ENCODE measurements at places on chromosomes 1 and 21.
A peak's percentile ranks its signal among the peaks of the same experiment; 100 is the strongest.

DNA sequence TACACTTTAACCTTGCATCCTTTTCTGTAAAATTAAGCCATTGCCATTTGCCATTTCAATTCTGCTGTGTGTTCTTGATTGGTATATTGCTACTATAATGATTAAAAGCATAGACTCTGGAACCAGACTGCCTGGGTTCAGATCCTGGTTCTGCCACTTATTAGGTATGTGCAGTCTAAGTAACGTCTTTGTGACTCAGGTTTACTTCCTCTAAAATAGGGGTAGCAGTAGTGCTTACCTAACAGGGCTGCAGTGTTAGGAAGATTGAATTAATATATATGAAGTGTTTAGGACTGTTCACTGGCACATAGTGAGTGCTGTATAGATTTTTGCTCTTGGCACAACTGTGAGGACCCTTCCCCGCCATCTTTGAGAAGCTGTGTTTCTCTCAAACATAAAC is 4.4 kb downstream of the CDC42 start:
- no peak for DNase-seq

GRCh38 chr1:153422450-153423068 is 6.2 kb downstream of the S100A7A start:
- DNase-seq, result peak; percentile 37

GRCh38 chr21:46607636-46608035 is 2.8 kb upstream of the S100B start:
- DNase-seq, result no peak

- no peak for DNase-seq
These were observed 1.9 kb upstream of the OR13G1 start for GRCh38 chr1:247681288-247681897.

DNA sequence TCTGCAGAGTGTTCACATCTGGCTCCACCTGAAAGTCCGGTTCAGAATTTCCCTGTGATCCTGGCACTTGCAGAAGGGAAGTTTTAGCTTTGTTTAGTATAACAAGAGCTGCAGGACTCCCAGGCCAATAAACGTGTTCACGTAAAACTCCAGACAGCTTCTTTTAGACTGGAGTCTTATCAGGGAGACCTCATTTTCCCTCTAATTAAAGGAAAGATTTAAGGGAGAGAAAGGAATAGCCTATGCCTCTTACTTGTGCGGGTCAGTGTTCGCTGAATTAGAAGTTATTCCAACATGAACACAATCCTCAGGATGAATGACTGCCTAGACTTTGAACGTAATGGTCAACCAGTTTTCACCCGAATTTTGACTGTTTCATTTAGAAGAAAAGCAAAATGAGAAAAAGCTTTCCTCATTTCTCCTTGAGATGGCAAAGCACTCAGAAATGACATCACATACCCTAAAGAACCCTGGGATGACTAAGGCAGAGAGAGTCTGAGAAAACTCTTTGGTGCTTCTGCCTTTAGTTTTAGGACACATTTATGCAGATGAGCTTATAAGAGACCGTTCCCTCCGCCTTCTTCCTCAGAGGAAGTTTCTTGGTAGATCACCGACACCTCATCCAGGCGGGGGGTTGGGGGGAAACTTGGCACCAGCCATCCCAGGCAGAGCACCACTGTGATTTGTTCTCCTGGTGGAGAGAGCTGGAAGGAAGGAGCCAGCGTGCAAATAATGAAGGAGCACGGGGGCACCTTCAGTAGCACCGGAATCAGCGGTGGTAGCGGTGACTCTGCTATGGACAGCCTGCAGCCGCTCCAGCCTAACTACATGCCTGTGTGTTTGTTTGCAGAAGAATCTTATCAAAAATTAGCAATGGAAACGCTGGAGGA is 202.1 kb upstream of the SGIP1 start:
- DNase-seq, result peak; percentile 35

DNA sequence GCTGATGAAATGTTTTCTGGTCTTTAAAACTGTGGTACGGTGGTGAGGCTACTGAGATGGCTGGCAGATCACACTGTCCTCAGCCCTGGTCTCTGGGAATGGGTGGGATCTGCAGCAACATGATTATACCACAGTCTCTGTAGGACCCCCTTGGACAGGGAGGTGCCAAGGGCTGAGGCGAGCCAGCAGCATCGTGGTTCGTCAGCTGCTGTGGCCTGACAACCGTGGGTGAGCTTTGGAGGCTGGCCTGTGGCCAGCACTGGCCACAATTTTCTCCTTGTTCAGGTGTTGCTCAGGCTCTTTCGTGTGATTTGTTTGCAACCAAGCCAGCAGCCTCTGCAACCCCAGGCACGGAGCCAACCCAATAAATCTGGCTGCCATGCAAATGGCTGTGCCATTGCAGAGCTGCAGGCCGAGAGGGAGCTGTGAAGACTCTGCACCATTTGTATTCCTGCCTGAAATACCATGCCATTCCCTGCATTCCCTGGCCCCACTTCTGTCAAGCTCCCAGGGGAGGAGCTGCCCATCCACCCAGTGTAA is 70.9 kb downstream of the PCP4 start:
- DNase-seq, result no peak

DNA sequence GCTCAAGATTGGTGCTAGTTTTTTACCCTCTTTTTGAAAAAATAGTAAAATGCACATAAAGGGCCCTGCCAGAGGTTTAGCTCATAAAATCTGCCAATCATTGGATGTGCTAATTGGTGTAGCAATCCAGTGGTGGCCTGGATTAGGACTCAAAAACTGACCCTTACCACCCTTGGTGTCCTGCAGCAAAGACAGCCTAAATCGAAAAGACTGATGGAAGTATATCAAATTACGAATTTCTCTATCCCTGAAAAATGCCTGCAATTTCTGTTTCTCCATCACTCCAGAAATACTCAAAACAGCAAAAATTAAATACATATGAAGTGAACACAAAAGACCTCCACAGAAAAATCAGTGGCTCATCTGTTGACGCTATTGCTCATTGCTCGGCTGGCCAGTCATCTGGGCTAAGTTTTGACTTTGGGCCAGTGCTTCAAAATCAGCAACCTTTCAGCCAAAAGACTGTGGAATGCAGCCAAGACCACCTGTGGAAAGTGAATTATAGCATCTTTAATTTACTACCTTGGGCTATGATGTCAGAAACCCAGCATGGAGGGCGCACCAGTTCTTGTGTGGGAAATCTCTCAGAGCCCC is 30.0 kb downstream of the WLS start:
- no peak for DNase-seq

DNA sequence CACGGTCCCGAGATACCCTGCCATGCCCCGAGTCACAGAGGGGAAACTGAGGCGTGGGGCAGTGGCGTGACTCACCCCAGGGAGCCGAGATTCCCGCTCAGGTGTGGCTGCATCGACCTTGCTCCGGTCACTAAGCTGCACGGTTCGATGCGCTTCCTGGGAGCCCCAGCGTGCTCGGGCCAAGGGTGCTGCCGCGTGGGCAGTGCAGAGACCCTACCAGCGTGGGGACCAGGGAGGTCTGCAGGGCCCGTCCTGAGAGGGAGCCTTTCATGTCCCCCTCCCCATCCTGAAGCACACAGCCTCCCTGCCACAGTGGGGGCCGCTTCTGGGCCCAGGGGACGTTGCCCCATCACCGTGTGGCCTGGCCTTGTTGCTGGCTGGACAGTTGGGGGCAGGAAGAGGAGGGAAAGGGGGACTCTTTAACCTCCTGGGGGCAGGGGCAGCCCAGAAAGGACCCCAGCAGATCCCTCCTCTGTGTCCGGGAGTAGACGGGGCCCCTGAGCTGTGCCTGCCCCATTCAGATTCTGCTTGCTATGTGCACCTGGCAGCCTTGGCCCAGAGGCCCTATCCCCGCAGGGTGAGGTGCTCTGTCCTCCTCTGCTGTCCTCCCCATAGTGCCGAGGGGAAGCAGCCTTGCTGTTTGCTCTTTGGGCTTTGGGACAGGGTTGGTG is 52.3 kb downstream of the COL18A1 start:
- no peak for DNase-seq

DNA sequence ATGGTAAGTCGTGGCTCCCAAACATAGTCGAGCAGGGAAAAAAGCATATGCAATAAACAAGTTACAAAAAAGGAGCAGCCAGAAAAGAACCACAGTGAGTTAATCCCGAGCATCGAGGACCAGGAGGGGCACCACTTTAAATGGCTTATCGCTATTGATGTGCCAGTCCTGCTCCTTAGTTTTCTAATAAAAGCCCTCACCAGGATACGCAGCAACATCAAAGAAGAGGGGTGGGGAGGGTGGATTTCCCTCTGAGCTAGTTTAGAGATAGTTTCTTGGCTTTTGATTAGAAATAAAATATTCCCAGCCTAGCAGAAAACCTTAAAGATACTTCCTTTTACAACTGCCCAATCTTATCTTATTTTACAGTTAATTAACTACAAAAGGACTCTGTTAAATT is 170.4 kb downstream of the GABPA start:
- DNase-seq, result no peak

GRCh38 chr1:196877964-196878363 is 9.9 kb upstream of the CFHR4 start:
- DNase-seq, result peak; percentile 17

GRCh38 chr1:14367451-14367850 is 231.0 kb upstream of the KAZN start:
- no peak for DNase-seq

GRCh38 chr1:185663771-185664296 is 70.4 kb upstream of the HMCN1 start:
- no peak for DNase-seq

- no peak for DNase-seq
These were observed 22.8 kb upstream of the OLFM3 start for GRCh38 chr1:102019530-102019929.

GRCh38 chr1:223202376-223203033 is 59.5 kb upstream of the TLR5 start:
- no peak for DNase-seq

DNA sequence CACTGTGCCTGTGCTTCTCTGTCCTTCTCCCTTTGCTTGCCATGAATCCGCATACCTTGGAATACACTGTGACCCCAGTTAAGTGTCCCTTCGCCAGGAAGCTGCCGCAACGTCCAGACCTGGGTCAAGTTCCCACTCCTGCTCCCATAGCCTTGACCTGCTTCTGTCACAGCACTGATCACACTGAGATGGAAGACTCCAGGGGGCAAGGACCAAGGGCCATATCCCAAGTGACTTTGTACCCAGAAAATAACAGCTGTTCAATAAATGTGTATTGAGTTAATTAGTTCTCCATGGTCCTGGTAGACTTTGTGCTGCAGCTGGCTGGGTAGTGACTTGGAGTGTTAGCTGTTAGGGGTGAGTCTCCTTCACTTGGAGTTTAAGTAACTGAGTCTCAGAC is 25.8 kb downstream of the SLC5A9 start:
- DNase-seq, result no peak

- no peak for DNase-seq
These were observed 17.5 kb upstream of the COL18A1 start for GRCh38 chr21:45387506-45387905.

DNA sequence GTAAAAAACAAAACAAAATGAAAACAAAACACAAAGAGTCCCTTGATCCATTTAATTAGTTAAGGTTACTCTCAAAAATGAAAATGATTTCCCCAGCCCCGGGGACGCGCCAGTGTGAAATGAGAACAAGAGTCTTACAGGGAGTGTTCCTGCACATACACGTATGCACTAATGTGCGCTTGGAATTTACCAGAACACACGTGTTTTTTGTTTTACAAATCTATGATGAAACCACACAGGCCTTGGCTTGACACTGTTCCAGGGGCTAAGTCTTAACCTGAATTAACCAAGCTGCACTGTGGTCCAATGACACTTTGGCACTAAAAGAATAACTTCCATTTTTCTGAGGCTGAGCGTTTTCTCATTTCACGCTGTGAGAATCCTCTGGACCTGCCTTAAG is 63.7 kb downstream of the SLC45A1 start:
- DNase-seq, result no peak

- no peak for DNase-seq
These were observed 38.0 kb upstream of the RGS5 start for GRCh38 chr1:163240705-163241104.

DNA sequence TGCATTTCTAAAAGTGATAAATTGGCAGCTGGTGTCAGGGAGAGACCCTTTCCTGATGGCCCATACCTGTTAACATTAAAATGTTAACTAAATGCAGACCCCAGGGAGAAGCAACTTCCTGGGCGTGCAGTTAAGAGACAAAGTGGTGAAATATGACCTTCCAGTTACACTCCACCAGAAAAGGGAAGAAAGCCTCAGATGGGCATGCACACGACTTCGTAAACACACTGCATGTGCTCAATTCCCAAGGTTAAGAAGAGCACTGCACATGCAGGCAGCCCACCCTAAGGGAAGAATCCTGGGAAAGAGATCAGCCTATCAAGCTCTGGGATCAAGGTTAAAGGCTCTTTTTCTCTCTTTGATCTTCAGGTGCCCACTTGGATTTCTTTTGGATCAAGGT is 9.7 kb upstream of the GBP6 start:
- no peak for DNase-seq

- no peak for DNase-seq
These were observed 10.7 kb downstream of the MR1 start for GRCh38 chr1:181044449-181044966.

DNA sequence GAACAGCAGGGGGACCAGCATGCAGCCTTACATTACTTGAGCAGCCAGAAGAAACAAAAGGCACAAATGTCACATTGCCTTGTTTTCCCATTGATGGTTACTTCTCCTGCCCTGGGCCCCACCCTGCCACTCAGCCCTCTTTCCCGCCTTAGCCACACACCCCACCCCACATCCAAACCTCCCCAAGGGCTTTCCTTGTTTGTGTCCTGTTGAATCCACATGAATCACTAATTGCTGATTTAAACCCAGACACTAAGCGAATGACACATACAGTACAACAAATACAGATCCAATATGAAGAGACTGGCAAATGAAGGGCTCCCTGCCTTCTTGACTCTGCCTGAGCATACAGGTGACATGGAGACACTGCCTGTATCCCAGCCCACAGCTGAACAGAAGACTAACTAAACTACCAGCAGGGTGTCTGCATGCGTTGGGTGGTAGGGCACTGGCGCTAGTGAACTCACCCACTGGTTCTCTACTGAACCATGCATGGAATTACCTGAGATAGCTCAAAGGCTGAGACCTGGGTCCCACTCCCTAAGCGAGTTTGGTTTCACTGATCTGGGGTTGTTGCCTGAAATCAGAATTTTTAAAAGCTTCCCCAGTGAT is 3.1 kb downstream of the IGSF3 start:
- DNase-seq, result no peak

DNA sequence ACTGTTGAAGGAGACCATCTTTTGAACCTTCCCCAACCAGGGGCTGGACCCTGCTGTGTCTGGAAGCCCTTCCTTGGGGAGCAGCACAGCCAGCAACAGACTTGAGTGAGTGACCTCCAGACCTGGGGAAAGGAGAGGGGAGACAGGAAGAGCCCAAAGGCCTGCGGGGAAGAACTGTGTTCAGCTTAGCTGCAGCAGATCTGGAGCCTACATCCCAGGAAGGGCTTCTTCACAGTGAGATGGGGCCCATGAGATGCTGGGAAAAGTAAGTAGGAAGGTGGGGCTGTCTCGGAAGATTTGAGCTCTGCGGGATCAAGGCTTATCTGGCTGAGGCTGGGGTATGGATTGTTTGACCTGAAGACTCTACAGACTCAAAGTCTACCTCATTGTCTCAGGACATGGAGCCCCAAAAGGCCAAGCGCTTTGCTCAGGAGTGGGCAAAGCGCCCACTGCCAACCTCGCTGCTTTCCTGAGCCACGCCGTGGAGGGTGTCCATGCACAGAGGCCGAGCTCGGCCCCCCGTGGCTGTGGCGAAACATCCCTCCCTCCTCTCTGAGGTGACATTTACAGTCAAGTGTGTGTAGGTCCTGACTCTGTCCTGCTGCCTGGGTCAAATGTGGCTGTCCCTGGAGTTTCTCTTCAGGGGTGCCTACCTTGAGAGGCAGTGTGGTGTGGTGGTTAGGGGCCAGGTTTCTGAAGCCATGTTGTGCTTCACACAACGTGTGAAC is 24.5 kb downstream of the SPOCD1 start:
- no peak for DNase-seq

- no peak for DNase-seq
These were observed 4.8 kb downstream of the BARHL2 start for GRCh38 chr1:90712153-90712856.
